WTC11 (cell line): ENCODE measurements at places on chromosomes 13 and 19. TPM values are rescaled to one million over a fixed set of nuclear protein-coding genes. Genes with fewer than 3 reads are reported as not detected.

- no peak for DNase-seq
These were observed 29.3 kb downstream of the CILP2 start for GRCh38 chr19:19567391-19567790.

- DNase-seq, result no peak
These were observed 353.2 kb downstream of the DNAJC15 start for GRCh38 chr13:43376596-43376995.

Gene HNRNPA1L2
- 8.0 to 9.5 TPM (median 8.5 TPM) in 3 replicates for total RNA-seq

DNA sequence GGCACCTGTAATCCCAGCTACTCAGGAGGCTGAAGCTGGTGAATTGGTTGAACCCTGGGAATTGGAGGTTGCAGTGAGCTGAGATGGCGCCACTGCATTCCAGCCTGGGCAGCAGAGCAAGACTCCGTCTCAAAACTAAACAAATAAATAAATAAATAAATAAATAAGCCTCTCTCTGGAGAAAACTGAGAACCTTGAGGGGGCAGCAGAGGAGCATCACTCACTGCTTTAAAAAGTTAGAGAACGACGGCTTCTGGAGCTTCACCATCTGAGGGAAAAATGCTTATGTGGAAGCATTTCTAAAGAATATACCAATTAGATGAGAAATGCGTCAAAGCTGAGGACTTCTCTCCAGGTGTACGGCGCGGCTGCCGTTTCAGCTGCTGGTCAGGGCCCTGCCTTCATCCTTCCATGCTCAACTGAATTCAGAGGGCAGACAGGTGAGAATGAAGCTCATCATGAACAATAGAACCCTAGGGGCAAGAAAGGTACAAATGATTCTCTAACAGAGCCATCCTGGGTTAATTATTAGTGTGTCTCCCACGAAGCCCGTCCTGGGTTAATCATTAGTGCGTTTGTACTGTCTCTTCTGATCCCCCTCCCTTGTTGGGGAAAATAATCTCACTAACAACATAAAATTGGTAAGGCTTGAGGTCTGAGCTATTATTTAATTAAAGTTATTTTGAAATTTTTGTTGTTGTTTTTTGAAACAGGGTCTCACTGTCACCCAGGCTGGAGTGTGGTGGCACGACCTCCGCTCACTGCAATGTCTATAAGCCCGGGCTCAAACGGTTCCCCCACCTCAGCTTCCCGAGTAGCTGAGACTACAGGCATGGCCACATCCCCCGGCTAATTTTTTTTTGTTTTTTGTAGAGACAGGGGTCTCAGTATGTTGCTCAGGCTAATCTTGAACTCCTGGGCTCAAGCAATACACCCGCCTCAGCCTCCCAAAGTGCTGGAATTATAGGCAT is 80.1 kb downstream of the IPO5 start:
- DNase-seq, result peak; percentile 20

GRCh38 chr19:38917516-38917915 is 5.5 kb upstream of the CCER2 start:
- DNase-seq, result no peak

GRCh38 chr19:17436874-17437267 is 11.6 kb downstream of the TMEM221 start:
- DNase-seq, result no peak

DNA sequence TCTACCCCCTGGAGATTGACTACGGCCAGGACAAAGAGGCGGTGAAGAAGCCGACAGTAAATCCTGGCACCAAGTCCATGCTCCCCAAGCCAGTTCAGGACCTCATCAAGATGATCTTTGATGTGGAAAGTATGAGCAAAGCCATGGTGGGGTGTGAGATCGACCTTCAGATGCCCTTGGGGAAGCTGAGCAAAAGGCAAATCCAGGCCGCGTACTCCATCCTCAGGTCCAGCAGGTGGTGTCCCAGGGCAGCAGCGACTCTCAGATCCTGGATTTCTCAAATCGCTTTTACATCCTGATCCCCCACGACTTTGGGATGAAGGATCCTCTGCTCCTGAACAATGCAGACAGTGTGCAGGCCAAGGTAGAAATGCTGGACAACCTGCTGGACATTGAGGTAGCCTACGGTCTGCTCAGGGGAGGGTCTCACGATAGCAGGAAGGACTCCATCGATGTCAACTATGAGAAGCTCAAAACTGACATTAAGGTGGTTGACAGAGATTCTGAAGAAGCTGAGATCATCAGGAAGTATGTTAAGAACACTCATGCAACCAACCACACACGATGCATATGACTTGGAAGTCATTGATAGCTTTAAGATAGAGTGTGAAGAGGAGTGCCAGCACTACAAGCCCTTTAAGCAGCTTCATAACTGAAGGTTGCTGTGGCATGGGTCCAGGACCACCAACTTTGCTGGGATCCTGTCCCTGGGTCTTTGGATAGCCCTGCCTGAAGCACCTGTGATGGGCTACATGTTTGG is 24.0 kb upstream of the ANKRD10 start:
- DNase-seq, result no peak

DNA sequence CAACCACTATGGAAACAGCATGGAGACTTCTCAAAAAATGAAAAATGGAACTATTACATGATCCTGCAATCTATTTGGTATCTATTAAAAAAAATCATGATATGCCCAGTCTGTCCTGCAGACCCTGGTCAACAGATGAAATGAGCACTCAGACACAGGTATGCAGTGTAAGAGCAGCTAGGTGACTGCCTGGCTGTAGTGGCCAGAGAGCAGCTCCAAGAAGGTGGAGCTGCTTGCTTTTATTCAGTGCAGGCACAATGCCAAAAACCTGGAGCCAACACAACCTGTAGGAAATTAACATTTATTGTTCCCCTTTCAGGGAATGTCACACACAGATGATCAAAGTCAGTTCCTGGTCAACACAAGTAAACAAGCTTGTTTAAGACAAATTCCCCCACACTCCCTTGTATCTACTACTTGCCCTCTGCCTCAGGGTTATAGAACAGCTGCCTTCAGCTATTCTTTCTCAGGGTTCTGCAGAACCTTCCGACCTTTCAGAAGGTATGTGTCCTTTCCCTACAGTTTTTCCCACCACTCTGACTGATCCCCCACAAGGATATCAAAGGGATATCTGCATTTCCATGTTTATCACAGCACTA is 933.7 kb upstream of the SLITRK5 start:
- DNase-seq, result no peak

Gene MBD3L3
- not detected in 3 replicates for total RNA-seq
